ENCODE measurements at places on chromosomes 16 and 17.

- DNase-seq = peak; percentile 72
- H3K4me1 ChIP-seq = peaks cover 9% of the 10 kb centered on the region
- H3K36me3 ChIP-seq = no peaks in the 10 kb centered on the region
- peaks cover 67% of the 10 kb centered on the region for H3K27me3 ChIP-seq
- H3K4me3 ChIP-seq = peak overlapping the region; percentile 46
Observed at GRCh38 chr16:71426069-71426879, 15.6 kb downstream of the TLE7 start.

- no peaks in the 10 kb centered on the region for H3K27me3 ChIP-seq
- no peaks in the 10 kb centered on the region for H3K36me3 ChIP-seq
- DNase-seq = peak; percentile 60
- H3K4me1 ChIP-seq = peaks cover 42% of the 10 kb centered on the region
Observed at GRCh38 chr16:85448557-85449190, 164.4 kb upstream of the GSE1 start.

DNA sequence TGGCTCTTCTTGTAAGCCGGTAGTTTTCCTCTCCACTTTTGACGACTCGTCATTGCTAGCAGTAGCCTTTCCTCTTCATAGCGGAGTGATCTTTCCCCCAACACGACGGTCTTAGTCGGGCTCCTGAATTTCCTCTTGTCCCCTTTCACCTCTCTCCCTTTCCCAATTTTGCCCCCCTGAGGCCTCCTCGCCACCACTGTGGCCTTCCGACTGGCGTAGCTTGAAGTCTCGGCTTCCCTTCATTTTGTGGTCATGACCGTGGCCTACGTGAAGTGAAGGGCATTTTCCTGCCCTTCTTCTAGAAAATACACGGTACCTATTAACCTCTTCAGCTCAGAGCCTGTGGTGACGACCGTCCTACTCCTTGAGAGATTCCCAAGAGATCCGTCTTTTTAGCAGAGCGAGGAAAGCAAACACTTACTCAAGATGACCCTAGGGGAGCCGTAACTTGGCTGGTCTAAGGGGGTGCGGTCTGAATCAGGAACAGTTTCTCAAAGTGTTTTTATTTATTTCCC lies 787 bp downstream of the PRKAR1A start:
- H3K27me3 ChIP-seq = no peaks in the 10 kb centered on the region
- peak overlapping the region; percentile 98 for H3K27ac ChIP-seq
- H3K4me3 ChIP-seq = peak overlapping the region; percentile 94
- no peak for DNase-seq

DNA sequence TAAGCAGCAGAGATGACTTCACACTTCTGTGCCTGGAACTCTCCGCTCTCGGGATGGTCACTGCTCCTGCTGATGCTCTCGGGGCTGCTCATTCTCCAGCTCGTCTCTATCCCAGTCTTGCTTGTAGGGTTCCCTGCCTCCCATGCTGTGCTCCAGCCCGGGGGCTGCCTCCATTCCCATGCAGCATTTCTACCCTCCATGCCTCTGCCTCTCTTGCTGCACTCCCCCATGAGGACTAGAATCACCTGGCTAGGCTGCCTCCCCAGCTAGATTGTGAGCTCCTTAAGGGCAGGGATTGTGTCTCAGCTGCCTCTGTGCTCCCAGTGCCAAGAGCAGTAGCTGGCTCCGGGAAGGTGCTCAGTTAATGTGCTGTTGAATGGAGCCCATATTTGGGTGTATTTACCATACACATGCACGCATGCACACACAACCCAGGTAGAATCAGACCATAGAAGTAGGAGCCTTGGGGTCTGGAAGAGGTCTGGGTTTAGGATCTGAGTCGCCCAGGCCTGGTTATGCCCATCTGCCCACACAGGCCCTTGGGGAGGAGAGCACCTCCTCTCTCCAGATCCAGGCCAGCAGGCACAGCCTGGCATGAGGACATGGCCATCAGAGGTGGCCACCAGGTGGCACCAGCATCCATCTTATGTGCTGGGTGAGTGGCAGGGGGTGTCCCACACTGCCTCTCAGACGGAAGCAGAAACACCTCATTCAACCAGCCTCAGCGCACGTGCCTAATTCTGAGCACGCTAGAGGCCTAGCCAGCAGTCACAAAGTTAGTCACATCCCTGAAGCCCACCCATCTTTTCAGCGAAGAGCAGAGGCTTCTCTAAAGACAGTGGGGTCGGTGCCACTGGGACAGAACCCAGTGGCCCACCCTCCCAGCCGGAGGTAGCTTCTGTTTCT lies 9.3 kb downstream of the GIT1 start:
- peaks cover 34% of the 10 kb centered on the region for H3K4me1 ChIP-seq
- peak; percentile 92 for DNase-seq
- peaks cover 92% of the 10 kb centered on the region for H3K36me3 ChIP-seq
- H3K27me3 ChIP-seq = no peaks in the 10 kb centered on the region

DNA sequence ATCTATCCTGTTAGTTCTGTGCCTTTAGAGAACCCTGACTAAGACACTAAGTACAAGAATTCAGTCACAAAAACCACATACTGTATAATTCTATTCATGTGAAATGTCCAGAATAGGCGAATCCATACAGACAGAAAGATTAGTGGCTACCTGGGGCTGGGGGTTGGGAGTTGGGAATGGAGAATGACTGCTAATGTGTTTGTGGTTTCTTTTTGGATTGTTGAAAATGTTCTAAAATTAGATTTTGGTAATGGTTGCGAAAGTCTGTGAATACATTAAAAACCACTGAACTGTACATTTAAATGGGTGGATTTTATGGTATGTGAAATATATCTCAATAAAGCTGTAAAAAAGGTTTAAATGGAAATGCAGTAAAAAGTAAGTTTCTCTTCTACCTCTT lies 80.4 kb upstream of the AKTIP start:
- DNase-seq = no peak
- H3K27ac ChIP-seq = no peak overlapping the region
- H3K4me1 ChIP-seq = no peaks in the 10 kb centered on the region
- H3K4me3 ChIP-seq = no peak overlapping the region
- H3K36me3 ChIP-seq = no peaks in the 10 kb centered on the region
- no peaks in the 10 kb centered on the region for H3K27me3 ChIP-seq

GRCh38 chr16:29975811-29976511 lies 2.3 kb downstream of the TAOK2 start:
- no peak for DNase-seq
- H3K4me1 ChIP-seq = peaks cover 35% of the 10 kb centered on the region
- peak overlapping the region; percentile 95 for H3K27ac ChIP-seq
- H3K27me3 ChIP-seq = no peaks in the 10 kb centered on the region
- H3K4me3 ChIP-seq = peak overlapping the region; percentile 93
- H3K36me3 ChIP-seq = peaks cover 75% of the 10 kb centered on the region

DNA sequence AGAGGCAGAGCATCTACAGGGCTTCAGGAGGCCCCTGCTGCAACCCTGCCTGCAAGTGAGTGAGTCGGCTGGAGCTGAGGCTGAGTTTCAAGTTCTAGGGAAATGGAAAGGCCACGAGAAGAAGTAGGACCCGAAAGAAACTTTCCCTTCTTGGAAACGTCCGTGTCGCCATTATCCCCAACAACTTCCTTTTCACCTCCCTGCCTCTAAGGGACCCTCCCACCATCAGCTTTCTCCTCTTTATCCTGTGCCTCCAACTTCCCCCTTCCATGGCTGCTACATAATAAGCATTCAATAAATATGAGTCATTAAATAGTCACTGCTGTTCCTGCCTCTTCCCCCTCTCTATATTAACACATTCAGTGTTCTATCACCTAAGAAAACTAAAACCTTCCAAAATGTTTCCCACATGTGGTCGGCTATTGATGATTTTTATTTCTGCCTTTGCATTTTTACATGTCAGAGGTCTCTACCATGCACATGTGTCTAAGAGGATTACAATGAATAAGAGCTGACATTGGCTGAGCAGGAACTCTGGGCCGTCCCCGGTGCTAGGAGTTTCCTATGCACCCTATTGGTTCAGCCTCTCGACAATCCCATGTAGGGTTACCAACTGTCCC lies 115.9 kb upstream of the TNRC6C start:
- H3K27ac ChIP-seq = peak overlapping the region; percentile 90
- no peaks in the 10 kb centered on the region for H3K36me3 ChIP-seq
- peak; percentile 59 for DNase-seq
- no peaks in the 10 kb centered on the region for H3K27me3 ChIP-seq
- H3K4me1 ChIP-seq = peaks cover 65% of the 10 kb centered on the region

DNA sequence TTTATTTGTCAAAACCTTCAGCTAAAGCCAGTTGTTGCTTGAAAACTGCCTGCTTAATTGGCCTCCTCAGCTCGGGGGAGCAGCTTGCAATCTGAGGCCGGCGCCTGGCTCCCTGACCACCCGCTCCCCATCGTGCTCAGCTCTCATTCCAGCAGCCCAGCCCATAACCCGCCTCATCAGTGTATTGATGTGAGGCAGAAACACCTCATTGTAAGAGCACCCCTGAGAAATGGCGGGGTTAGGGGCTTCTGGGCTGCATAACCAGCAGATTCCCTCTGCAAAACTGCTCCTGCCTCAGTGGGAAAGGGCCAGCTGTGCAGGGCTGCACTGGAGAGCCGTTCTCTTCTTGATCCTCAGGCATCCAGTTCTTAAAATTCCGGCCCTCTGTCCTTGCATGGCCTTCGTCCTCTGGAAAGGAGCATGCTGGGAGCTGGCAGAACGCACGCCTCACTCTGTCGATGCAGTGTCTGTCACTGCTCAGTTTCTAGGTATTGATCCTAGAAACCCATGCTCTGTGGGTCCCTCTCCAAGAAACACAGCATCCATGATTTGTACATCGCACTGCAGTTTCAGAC lies 113.8 kb upstream of the CHMP6 start:
- H3K27me3 ChIP-seq = no peaks in the 10 kb centered on the region
- peak overlapping the region; percentile 97 for H3K27ac ChIP-seq
- H3K36me3 ChIP-seq = peaks cover 70% of the 10 kb centered on the region
- peak overlapping the region; percentile 65 for H3K4me3 ChIP-seq
- H3K4me1 ChIP-seq = peaks cover 64% of the 10 kb centered on the region
- peak; percentile 72 for DNase-seq

DNA sequence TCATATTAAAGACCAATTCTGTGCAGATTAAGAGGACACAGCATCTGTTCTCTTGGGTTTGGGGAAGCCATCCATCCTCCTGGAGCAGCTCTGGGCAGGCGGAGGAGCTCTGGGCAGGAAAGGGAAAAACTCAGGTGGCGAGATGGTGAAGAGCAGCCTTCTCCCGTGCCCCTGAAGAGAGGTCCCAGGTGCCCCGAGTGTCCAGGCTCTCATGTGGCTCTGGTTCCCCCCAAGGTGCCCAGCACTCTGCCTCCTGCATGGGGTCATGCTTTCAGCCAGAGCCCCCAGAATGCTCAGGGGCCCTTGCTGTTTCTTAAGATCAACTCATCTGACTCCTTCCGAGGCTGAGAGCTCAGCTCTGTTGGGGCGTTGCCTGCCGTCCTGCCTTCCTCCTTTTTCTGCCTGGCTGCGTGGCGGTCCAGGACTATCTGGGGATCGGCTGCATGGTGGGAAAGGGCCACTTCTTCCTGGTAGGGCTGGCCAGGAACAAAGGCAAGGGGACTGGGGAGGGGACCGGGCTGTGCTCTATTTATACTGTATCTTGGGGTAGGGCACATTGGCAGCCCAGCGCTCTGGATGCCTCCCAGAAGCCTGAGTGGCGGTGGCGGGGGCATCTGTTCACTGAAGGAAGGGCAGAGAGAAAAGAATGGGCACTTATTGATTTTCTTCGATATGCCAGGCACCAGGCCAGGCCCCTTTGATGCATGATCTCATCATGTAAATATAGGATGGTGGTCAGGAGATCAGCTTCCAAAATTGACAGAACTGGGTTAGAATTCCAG lies 103.2 kb upstream of the SDK2 start:
- no peaks in the 10 kb centered on the region for H3K27me3 ChIP-seq
- DNase-seq = no peak
- no peaks in the 10 kb centered on the region for H3K4me1 ChIP-seq
- no peak overlapping the region for H3K27ac ChIP-seq
- no peak overlapping the region for H3K4me3 ChIP-seq
- no peaks in the 10 kb centered on the region for H3K36me3 ChIP-seq

- no peak for DNase-seq
- no peak overlapping the region for H3K4me3 ChIP-seq
- H3K36me3 ChIP-seq = no peaks in the 10 kb centered on the region
Observed at GRCh38 chr16:85536073-85536410, 77.1 kb upstream of the GSE1 start.

DNA sequence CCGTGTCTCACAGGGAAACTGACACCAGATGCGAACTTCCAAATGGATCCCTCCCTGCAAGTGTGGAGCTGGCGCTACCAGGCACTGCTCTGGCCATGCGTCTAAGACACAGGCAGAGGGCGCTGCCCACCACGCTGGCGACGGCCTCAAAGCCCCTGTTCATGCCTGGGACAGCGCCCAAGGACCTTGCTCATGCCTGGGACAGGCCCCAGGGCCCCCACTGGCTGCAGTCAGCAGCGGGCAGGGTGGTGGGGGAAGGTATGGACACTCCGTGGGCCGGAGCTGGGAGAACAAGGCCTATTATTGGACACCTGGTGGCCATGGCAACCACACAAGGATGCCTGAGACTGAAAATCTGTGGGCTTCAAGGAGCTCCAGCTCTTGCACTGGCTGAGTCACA lies 8.8 kb downstream of the ZG16B start:
- no peaks in the 10 kb centered on the region for H3K27me3 ChIP-seq
- H3K4me1 ChIP-seq = peaks cover 42% of the 10 kb centered on the region
- peak; percentile 74 for DNase-seq
- H3K4me3 ChIP-seq = no peak overlapping the region
- no peaks in the 10 kb centered on the region for H3K36me3 ChIP-seq
- no peak overlapping the region for H3K27ac ChIP-seq

GRCh38 chr16:76906552-76906951 lies 284.4 kb upstream of the MON1B start:
- no peak for DNase-seq
- no peaks in the 10 kb centered on the region for H3K36me3 ChIP-seq
- no peak overlapping the region for H3K27ac ChIP-seq

GRCh38 chr17:3558603-3559269 lies 1.1 kb upstream of the TRPV3 start:
- H3K27me3 ChIP-seq = peaks cover 2% of the 10 kb centered on the region
- H3K4me1 ChIP-seq = peaks cover 29% of the 10 kb centered on the region
- no peak overlapping the region for H3K4me3 ChIP-seq

- H3K4me3 ChIP-seq = no peak overlapping the region
- H3K4me1 ChIP-seq = peaks cover 5% of the 10 kb centered on the region
- H3K27ac ChIP-seq = no peak overlapping the region
- no peaks in the 10 kb centered on the region for H3K36me3 ChIP-seq
- no peaks in the 10 kb centered on the region for H3K27me3 ChIP-seq
Observed at GRCh38 chr17:74963656-74964055, 8.9 kb downstream of the HID1 start.

DNA sequence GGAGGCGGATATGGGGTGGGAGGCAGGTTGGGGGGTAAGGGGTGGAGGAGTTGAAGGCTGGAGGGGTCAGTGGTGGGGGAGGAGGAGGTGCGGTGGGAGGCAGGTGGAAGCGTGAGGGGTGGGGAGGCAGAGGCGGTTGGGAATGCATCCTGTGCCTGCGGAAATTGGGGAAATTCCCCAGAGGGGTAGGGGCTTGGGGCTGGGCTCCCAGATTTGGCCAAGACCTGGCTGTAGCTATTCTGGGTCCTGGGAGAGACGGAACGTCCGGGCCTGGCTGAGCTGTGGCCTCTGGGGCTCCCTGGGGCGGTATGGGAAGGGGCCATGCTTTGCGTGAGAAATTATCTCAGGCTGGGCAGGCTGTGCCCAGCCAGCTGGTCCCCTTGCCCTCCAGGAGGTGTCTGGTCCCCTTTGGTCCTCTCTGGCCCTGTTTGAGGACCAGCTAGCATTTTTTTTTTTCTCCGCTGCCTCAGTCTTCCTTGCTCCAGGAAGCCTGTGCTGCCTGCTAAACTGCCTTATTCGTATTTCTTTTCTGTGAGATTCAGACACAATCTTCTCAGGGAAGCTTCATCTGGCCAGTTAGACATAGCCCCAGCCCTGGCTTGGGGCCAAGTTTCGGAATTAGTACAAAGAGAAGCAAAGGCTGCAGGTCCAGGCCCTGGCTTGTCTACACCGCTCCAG lies 7.3 kb upstream of the TRPV2 start:
- no peak overlapping the region for H3K27ac ChIP-seq
- DNase-seq = no peak
- no peak overlapping the region for H3K4me3 ChIP-seq
- H3K36me3 ChIP-seq = no peaks in the 10 kb centered on the region
- peaks cover 4% of the 10 kb centered on the region for H3K4me1 ChIP-seq

Data from activated T-cell treated with anti-CD3 and anti-CD28 coated beads, Interleukin-2, amount 50 U/mL, for 24 hours (primary cell).